Activated naive CD4-positive, alpha-beta T cell (primary cell): ENCODE measurements at places on chromosomes 2 and 18.

- DNase-seq = no peak
Observed at GRCh38 chr2:190123956-190124355, 61.4 kb upstream of the MSTN start.

- DNase-seq = no peak
Observed at GRCh38 chr2:65411056-65411795, 21.2 kb downstream of the SPRED2 start.

- no peak for DNase-seq
Observed at GRCh38 chr2:214135966-214136365, 274.9 kb upstream of the VWC2L start.

DNA sequence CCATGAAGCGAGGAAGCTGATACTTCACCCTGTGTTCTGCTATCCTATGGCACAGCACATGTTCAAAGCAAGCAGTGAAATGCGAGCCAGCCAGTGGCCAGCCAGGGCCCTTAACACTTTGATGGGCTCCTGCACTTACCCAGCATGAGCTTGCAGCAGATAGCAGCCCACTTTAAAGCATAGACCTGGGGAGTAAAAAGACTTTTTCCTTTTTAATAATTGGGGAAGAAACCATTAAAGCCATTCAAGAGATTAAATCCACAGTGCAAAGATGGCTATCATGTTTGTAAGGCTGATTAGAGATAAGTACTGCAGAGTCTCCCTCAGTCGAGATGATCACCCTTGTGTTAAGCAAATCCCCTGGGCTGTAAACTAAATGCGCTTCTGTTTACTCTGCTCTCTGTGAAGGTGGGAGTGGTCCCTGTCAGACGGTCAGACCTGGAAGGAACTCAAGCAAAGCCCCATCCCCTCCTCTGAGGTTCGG lies 15.7 kb downstream of the CCBE1 start:
- no peak for DNase-seq

DNA sequence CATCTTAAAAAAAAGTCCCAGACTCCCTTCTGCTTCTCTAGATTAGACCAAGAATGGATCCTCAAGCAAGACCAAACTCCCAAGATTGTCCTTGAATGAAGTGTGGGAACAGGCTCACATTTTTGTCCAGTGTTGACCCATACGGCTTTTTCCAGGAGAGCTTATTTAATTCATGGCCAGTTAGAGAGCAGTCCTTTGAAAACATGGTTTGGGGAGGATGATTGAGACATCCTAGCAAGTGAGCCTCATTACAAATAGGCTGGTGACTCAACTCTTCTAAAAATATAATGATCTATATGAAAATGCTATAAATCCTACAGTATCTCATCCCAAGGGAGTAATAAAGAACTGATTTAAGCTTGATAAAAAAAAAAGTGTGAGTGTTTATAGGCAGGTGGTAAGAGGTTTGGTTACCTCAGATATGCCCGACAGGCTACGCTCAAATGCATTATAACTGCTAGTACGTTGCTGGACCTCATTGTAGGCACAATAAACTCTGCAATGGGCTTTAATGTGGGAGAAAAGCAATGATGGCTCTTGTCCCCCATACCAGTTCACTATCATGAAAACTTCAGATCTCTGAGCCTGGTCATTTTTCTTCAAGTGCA lies 17.0 kb downstream of the ANKRD29 start:
- DNase-seq = no peak

DNA sequence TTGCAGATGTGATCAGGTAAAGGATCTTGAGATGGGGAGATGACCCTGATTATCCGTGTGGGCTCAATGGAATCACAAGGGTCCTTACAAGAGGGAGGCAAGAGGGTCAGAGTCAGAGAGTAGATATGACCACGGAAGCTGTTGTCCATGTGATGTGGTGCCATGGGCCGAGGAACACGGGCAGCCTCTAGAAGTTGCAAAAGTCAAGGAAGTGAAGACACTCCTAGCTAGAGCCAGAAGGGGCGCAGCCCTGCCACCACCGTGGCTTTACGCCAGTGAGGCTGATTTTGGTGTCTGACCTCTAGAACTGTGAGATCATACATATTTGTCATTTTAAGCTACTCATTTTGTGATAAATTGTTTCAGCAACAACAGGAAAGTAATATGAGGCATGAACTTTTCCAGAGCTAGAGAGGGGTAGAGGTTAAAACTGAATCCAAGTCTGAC lies 114.4 kb downstream of the CAPN13 start:
- no peak for DNase-seq

DNA sequence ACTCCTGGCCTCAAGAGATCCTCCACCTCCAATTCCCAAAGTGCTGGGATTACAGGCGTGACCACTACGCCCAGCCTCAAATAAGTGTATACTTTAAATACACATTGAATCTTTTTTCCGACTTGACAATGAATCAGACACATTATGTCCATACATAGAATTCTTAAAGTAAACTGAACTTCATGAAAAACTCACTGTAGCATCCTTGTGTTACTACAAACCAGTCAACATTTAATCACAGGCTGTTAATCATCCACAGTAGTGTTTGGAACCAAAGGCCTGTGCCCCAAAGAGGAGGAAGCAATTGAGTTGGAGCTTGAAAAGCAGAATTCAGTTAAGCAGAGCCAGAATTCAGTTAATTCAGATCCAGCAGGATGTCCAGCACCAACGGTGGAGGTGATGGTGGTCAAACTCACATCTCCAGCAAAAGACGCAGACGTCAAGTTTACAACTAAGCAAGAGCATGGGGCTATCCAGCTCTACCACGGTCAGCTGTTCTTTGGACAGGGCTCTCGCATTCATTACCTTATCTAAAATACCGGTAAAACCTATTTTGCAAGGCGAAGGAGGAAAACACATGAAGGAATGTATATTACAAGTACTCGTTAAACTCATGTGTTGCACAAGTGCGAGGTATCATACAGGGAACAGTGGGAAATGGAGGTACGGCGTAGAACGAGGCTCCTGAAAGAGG lies 1.2 kb downstream of the SLC39A6 start:
- no peak for DNase-seq

DNA sequence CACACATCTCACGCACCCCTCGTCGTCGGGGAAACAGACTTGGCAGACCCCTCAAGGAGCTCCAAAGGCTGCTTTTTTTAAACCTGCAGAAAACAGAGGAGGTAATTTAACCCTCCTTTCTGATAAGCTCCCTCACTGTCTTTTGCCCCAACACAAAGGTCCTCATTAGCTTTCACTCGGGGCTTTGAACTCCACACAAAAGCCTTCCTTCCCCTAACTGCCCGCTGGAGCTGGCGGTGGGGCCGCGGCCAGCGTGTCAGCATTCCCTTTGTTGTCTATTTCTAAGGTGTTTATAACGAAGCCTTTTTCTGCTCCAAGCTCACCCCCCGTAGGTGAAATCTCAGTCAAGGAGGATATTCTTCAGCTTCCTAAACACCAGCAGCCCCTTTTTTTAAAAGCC lies 43.5 kb upstream of the ID2 start:
- no peak for DNase-seq

- DNase-seq = no peak
Observed at GRCh38 chr2:237299906-237300305, 114.1 kb downstream of the COL6A3 start.

DNA sequence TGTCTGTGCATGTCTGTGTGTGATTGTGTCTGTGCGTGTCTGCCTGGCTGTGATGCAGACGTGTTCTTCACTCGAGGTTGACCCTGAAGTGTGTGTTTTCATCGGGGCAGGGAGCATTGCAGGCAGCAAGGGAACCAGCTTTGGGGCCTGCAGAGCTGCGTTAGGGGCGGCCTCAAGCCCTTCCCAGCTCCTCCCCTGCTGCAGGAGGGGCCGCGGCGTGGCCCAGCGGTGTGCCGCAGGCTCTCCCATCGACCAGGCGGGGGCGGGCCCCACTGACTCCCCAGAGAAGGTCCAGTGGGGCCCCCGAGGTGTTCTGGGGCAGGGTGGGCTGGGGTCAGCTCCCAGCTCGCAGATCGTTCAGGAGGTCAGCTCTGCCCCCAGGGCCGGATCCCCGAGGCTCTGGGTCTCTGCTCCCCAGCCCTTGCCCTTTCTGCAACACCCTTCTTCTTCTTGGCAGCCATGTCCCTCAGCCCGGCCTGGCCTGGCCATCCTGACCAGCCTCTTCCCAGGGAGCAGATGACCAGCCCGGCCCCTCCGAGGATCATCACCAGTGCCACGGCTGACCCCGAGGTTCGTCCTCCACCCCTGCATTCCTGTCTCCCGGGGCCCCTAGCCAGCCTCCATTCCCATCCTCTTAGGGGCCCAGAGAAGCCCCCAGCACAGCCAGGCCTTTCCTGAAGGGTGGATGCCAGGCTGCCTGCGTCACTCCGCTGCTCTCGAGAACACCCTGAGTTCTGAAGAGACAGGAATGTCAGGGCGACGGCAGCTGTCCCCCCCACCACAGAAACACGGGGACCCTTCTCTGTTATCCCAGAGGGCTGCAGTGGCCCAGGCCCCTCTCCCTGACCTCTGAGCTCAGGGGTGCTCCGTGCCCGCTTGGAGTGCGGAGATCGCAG lies 11.1 kb upstream of the KLHL30 start:
- no peak for DNase-seq

DNA sequence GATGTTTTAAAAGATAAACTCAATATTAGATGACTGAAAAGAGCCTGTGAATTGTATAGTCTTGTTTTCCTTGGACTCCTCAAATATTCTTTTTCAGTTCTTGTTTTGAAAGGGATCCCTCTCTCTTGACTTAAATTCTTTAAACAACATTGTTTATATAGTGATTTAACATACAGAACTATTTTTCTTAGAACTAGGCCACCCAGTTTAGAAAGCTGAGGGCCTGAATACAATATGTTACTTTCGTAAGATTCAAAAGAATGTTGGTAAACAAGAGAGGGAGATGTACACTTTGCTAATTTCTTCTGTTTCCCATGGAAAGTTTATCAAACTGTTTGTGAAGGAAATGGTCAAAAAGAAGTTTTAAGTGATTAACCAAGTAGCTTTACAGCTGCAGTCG lies 5.5 kb upstream of the TSPYL6 start:
- DNase-seq = no peak

DNA sequence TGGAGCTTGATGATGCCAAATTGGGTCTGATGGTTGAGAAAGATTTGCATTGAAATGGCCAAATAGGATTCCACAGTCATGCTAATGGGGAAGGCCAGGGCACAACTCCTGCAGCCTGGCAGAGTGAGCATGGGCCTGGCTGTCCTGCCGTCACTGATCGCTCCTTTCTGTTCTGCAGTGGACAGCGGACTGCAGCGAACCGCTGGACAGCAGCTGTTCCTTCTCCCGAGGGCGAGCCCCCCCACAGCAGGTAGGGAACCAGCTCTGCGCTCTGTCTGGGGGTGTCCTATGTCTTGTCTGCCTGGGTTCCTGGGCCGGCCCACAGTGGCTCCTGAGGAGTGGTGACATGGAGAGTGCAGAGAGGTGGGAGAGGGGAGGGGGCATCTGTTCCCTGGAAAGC lies 97.6 kb downstream of the CTIF start:
- no peak for DNase-seq

DNA sequence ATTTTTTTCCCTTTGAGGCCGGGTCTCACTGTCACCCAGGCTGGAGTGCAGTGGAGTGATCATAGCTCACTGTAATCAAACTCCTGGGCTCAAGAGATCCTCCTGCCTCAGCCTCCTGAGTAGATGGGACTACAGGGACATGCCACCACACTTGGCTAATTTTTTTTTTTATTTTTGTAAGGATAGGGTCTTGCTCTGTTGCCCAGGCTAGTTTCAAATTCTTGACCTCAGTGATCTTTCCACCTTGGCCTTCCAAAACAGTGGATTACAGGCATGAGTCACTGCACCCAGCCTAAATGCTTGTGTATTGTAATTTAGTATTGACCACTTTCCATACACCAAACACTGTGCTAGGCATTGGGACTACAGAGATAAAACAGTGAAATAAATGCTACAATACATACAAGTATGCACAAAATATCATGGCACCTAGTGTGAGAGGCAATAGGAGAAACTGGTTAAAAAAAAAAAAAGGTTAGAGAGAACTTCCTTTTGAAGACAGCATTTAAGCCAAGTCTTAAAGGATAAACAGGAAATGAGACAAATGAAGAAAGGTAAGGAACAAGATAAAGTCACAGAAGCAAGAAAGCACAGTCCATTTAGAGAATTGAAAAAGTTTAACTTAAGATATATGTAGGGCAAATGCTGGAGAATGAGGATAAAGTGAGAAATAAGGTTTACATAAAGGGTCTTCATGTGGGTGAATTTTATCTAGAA lies 113.4 kb downstream of the GORASP2 start:
- DNase-seq = no peak

- DNase-seq = no peak
Observed at GRCh38 chr2:122682356-122682755, 926.9 kb downstream of the TSN start.

DNA sequence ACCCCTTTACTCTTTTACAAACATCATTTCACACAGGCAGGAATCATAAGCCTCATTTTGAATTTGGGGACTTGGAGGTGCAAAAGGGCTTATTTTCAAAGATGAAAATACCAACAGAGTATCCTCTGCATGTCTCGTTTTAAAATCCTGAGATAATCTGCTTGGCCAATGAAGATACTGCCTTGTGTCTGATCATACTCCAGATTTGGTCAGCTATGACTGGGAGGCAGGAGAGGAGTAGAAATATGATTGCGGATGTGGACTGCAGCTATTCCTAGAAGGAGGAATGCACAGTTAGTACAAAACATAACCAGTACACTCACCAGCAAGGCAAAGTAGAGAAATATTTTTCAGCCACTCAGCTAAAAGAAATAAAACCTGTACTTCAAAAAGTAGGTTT lies 342.3 kb downstream of the RPRM start:
- no peak for DNase-seq

DNA sequence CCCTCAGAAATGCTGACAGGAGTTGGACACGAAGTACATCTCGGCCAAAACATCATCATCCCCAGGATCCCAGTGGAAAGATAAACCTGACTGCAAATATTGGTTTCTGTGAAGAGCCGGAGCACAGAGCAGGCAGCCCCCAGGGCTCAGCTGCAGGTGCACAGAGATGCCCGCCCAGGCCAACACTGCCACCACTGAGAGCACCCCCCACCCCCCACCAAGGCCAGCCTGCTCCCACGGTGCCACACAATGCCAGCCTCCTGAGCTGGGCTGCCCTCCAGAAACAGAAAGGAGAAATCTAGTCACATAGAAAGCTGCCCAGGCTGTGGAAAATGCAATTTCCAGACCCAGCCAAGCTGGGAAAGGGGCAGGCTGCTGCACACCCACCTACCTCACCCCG lies 71.7 kb downstream of the GALNT14 start:
- DNase-seq = no peak

GRCh38 chr18:47632970-47633635 lies 297.4 kb downstream of the SMAD2 start:
- no peak for DNase-seq

GRCh38 chr2:175282300-175282699 lies 100.8 kb upstream of the ATP5MC3 start:
- no peak for DNase-seq

DNA sequence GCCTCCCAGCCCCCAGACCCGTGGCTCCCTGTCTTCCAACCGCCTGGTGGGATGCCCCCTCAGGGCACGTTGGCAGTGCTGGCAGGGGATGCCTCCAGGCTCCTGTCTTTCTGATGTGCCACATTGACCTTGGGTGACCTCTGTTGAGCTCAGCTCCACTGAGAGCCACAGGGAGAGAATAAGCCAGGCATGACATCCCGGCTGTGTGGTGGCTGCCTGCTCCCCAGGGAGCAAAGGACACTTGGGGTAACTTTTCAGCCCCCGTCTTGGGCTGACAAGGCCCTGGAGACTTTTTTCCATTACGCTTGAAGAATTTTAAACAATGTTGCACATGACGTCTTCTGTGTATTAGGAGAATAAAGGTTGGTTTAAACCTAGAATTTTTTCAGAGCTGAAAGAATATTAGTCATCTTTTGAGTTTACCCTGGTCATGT lies 246.0 kb downstream of the TSN start:
- no peak for DNase-seq
